ENCODE measurements at places on chromosomes 1 and 21. TPM values are rescaled to one million over a fixed set of nuclear protein-coding genes. Genes with fewer than 3 reads are reported as not detected.

Gene CYP4A22
- not detected for total RNA-seq

Gene CDA
- total RNA-seq = not detected

Gene LHX8
- not detected for total RNA-seq

Gene GBP1
- total RNA-seq = not detected

Gene OR2T29
- not detected for total RNA-seq

Gene ATP8B2
- total RNA-seq = 11.5 TPM

Gene ARID4B
- 44.9 TPM for total RNA-seq

Gene FAM110D
- not detected for total RNA-seq

GRCh38 chr1:221032637-221033280 lies 153.5 kb downstream of the HLX start:
- no peak for DNase-seq

GRCh38 chr1:221543529-221544120 lies 198.3 kb downstream of the DUSP10 start:
- DNase-seq = no peak

DNA sequence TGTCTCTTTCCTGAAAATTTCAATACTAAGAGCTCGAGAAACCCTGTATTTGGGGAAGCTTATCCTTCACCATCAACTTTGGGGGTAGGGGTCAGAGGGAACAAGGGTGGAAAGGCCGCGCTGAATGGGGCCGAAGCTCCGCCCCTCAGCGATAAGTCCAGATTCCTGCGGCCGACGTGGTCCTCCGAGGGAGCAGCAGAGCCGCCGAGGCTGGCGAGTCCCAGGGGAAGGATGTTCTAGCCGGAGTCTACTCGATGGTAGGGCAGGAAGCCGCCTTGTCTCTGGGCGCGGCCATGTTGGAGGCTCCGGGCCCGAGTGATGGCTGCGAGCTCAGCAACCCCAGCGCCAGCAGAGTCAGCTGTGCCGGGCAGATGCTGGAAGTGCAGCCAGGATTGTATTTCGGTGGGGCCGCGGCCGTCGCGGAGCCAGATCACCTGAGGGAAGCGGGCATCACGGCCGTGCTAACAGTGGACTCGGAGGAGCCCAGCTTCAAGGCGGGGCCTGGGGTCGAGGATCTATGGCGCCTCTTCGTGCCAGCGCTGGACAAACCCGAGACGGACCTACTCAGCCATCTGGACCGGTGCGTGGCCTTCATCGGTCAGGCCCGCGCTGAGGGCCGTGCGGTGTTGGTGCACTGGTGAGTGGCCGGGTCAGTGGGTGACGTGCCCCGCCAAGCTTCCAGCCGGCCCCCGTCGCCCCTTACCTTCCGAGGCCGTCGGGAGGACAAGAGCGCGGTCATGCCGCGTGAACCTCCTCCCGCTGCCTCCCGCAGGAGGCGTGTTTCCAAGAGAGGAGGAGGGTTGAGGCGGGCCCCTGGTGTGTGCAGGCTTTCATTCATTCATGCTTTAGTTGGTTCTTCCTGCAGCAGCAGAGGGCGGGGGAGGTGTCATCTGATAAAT lies at the start of gene DUSP12:
Gene DUSP12, plus strand, starts transcription at position 278 of the 899 bp plus-strand sequence. Its CDS starts 16 bp downstream, at position 294.
- DNase-seq = peak; percentile 98

GRCh38 chr21:35637431-35637830 lies 422.9 kb downstream of the SETD4 start:
- DNase-seq = no peak

DNA sequence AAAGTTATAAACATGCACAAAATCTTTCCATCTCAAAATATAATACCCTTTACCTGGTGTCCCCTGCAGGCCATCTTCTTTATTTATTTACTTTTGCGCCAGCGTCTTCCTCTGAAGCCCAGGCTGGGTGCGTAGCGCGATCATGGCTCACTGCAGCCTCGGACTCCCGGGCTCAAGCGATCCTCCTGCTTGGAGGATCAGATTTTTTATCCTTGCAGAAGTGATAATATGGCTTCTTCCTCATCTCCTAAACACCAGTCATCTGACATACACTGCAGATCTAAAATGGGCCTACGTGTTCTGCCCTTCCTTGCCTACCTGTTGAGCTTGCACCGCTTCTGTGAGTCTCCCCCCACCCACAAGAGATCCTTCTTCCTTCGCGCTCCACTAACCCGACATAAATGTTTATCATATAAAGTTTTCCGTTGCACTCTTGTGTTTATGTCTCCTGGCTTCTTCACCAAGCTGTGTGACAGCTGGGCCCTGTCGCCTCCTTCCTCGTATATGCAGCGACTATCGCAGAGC lies 506 bp upstream of the SRP9 start:
- no peak for DNase-seq

DNA sequence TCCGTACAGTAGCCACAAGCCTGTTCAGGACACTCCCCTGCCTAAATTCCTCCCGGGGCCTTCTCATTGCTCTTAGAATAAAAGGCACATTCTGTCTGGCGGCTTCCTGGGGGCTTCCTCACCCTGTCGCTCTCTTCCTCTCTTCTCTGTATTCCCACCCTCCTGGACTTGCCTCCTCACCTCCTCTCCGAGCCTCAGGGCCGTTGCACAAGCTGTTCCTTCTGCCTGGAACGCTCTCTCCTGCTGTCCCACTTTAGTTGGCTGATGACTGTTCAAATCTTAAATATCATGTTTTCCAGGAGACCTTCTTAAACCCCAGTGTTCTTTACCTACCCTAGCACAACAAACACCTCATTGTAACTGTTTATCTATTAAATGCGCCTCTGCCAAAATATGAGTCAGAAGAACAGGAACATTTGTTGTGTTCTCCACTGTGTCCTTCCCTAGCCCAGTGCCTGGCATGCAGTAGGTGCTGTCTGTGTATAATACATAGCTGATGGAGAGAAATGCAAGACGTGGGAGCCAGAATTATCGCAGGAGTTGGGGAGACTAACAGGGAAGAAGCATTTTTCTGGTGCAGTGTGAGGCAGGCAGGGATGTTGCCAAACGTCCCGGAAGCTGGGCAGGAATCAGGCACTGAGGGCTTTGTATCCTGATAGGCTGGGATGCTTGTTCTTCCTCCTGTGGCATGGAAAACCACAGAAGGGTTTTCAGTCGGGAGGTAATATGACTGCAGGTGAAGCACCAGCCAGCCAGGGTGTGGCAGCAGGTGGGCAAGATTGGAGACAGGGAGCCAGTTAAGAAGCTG lies 24.1 kb upstream of the THRAP3 start:
- DNase-seq = no peak

- DNase-seq = peak; percentile 13
Measured at GRCh38 chr1:4699376-4700301, 45.2 kb downstream of the AJAP1 start.

DNA sequence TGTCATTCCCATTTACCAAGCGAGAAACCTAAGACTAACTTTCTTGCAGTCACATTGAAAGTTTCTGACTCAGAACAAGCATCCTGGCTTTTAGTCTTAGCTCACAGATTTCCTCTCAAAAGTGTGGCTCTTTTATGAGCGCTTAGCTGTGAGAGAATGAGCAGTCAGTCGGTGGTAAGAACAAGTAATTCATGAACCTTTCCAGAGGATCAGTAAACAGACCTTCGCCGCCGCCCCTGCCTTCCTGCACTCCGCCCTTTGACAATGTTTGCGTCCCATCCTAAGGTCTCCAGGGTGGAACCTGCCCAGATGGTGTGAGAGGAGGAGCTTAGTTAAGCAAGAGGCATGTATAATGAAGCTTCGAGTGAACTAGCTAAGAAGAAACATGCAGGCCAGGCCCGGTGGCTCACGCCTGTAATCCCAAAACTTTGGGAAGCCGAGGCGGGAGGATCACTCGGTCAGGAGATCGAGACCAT lies 142.4 kb downstream of the GLUL start:
- no peak for DNase-seq

GRCh38 chr1:24080131-24080530 lies 31.8 kb downstream of the MYOM3 start:
- DNase-seq = no peak

DNA sequence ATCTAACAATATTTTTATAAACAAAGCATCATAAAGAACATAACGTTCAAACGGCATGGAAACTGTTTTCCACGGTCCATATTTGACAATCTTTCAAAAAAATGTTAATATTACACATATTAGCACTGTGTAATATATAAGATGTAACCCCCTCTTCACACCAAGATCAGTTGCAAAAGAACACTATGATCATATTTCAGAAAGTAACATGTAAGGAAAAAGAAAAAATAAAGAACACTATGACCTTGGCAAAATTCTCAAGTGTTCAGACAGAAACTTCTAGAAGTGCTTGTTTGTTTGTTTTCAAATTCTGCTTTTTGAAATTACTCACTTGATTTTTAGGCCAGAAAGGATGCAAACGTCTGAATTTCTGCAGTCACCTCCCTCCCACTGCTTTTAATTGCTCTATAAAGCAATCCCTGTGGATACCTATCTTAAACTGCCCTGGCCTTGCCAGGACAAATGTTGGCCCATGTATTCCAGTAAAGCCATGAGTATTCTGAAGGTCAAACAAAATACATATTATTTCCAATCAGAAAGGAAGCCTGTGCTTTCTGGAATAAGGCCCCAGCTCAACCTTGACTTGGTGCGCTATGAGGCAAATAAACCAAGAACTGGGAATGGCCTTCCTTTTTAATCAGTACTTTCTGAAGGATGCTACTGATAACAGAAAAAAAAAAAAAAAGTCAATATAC lies 68.6 kb downstream of the TGFBR3 start:
- no peak for DNase-seq

DNA sequence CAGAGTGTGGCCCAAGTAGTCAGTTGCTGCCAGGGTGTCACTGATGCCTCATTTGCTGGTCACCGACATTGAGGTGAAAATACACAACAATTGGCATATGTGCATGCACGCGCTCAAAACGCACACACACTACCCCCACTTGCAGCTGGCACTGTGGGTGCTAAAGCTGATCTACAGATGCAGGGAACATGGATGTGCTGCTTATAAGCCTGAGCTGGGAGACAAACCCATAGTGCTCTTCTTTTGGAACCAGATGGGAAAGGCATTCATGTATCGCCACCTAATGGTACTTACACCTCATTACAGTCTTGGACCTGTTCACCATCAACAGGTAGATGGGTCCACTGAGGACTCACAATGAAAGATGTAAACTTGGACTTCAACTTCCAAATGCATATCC lies 70.3 kb upstream of the CAMK1G start:
- peak; percentile 21 for DNase-seq

GRCh38 chr1:72636631-72637030 lies 354.3 kb upstream of the NEGR1 start:
- no peak for DNase-seq

DNA sequence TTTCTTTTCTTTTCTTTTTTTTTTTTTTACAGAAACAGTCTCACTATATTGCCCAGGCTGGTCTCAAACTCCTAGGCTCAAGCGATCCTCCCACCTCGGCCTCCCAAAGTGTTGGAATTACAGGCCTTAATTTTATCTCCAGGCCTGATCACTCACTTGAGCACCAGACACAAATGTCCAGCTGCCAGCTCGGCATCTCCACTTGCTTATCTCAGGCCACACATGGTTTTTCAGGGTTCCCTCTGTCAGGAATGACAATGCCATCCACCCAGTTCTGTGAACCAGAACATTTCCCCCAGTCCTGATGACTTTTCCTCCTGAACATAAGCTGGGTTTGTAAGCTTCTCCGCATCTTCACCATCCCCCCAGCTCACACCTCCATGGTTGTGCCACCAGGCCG lies 44.6 kb upstream of the ZNF281 start:
- DNase-seq = no peak

GRCh38 chr1:4425892-4426291 lies 228.5 kb upstream of the AJAP1 start:
- peak; percentile 97 for DNase-seq

DNA sequence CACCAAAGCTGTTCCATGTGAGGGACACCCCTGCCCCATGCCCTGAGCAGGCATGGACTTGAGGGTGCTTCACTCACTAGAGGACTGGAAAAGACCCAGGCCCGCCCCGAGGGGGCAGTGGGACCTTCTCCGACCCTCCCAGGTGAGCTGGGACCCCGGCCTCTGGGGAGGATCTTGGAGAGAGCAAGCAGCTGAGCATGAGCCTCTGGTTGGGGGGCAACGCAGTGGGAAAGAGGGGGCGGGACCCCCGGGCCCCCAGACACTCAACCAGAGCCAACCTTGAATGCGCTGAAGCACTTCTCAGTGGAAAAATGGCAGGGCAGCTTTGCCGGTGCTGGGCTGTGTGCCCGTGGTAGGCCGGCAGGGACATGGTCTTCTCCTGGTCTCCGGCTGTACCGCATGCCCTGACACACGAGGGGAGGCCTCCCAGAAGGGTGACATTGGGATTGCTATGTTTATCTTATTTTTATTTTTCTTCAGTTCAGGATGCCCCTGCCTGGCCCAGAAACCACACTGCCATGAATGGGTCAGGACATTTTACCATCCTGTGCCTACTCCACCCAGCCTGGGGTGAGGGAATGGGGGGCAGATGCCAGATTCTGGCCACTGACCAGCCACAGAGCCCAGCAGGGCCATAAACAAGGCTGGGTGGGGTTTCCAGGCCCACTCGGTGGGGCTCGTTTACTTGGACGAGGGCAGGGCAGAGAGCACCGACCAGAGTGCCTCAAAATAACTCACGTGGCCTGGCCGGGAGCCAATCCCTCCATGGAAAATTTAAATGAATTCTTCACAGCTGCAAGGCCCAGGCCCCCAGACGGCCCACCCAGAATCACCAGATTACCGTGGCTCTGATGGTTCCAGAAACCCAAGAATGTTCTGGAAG lies 17.2 kb upstream of the LAPTM5 start:
- DNase-seq = no peak

DNA sequence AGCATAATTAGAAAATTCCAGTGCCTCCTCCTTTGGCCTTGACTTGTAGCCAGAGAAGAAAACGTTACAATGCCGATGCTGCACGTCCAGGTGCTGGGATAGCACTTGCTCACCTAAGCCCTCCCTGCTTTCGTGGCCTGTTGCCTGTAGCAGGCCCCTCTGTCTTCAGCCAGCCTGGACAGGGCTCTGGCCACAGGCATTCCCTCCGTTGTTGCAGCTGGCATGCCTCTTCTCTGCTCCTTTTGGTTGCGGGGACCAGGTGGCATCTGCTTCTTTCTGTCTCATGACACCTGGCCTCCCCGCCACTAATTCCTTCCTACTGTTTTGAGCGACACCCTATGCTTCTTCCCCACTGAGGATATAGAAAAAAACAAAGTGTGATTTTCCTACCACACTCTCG lies 54.6 kb upstream of the MORC3 start:
- no peak for DNase-seq

- DNase-seq = peak; percentile 59
Measured at GRCh38 chr1:171173069-171173468, 12.0 kb upstream of the FMO2 start.

All from OCI-LY7 (cell line).